ENCODE measurements at places on chromosomes 1 and 21.

DNA sequence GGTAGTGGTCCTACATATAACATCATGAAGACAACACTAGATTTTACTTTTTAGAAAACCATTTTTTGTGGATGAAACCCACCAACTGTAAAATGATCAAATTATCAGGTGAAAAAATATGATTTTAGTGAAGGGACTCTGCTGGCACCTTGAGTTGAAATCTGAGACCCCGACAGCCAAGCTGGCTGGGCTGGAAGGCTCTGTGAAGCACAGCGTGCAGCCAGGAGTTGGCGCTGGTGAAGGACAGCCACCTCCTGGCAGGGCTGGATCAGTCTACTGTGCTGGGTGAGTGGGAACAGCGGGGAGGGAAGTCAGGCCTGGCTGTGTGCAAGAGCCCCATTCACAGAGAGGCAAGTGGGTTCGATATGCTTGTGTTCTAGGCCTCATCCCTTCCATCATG is 47.9 kb downstream of the DDAH1 start:
- DNase-seq: no peak

- DNase-seq: no peak
These were observed 98.4 kb upstream of the SGIP1 start for GRCh38 chr1:66435541-66435940.

- DNase-seq: no peak
These were observed 20.7 kb upstream of the RBM34 start for GRCh38 chr1:235181561-235182245.

- no peak for DNase-seq
These were observed 38.6 kb downstream of the CAPN2 start for GRCh38 chr1:223750730-223751570.

DNA sequence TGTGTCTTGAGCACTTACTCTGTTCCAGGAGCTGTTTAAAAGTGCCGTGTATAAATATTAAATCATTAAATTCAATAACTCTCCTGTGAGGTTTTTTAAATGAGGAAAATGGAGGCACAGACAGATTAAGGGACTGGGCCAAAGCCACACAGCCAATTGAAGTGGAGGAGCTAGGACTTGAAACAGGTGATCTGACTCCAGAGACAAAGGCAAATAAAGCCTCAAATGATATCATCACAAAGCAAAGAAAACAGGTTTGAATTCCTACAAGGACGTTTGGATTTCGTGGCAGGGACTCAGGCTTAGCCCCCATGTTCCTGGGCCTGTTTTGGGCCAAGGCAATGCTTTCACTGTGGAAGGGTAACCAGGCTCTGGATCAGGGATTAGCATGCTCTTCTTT is 45.2 kb upstream of the DMBX1 start:
- no peak for DNase-seq

DNA sequence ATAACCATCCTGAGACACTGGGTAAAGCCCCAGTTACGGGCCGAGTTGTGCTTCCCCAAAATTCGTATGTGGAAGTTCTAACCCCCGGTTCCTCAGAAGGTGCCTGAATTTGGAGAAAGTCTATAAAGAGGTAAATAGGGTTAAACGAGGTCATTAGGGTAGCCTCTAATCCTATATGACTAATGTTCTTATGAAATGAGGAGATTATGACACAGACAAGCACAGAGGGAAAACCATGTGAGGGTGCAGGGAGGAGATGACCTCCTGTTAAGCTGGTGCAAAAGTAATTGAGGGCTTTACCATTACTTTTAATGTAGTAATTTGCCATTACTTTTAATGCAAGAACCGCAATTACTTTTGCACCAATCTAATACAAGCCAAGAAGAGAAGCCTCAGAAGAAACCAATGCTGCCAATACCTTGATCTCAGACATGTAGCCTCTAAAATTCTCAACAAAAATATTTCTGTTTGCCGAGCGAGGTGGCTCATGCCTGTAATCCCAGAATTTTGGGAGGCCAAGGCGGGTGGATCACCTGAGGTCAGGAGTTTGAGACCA is 260.8 kb downstream of the GPATCH2 start:
- no peak for DNase-seq

- DNase-seq: no peak
These were observed 52.6 kb upstream of the ANGPTL1 start for GRCh38 chr1:178923512-178923911.

DNA sequence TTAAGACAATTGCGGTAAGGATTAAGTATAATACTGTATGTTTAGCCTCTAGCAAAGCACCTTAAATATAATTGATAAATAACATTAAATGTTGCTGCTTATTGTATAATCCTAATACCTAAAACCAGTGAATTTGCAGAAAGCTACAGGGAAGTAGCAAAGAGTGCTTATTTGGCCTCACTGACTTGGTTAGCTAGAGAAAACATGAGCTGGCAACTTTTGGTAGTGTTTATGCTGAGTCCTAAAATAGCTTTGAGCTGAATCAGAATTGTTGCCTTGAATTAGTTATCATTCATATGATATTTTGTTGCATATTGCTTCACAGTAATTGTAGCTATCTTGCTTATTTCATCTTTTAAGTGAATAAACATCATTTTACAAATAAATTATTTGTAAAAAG is 3.5 kb downstream of the TRIM67 start:
- no peak for DNase-seq

- DNase-seq: no peak
These were observed 143.9 kb downstream of the RGS7 start for GRCh38 chr1:241213139-241213538.

DNA sequence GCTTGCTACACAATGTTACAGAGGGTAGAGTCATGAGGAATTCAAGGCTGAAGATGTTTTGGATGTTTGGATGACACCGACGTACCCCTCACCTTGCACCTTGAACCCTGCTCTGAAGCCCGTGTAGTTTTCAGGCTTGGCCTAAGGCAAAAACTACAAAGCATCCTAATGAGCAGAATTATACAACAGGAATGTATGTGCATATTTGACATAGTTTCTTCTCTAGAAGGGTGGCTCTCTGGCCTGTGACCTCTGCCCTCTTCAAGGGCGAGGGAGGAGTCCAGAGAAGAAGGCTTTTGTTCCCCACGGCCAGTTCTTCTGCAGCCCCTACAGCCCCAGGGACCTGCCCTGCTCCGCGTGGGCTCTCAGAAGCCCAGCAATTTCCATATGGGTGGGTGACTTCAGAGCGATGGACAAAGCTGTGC is 43.3 kb downstream of the L1TD1 start:
- no peak for DNase-seq

DNA sequence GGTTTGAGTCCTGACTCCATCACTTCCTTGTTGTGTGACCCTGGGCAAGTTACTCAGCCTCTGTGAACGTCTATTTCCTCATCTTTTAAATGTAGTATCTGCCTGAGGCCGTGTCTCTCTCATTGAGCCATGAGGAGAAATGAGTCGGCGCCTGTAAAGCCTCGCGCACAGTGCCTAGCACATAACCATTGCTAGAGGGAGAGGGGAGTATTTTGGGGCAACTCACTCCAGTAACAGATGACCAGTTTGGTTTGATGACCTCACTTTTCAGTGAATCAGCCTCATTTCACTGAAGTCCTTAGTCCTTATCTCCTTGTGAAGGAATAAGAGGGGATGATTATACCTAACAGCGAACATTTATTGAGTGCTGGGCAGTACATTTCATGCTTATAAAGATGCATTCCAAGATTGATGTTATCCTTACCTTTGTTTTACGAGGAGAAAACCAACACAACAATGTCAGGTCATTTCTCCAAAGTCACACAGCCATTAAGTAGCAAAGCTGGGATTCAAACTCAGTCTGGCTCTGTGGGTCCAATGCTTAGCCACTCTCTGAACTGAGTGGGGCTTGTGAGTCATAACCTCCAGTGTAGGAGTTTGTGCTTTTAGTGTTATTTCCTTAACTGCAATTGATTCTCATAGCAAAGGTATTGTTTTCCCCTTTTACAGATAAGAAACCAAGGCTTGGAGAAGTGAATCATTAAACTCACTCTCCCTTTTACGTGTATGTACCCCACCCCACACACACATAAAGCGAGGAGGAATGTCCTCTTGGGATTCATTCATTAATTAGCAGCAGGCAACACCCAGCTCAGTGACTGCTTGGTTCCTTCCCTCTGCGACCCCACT is 25.9 kb downstream of the KCNC4 start:
- peak; percentile 54 for DNase-seq

DNA sequence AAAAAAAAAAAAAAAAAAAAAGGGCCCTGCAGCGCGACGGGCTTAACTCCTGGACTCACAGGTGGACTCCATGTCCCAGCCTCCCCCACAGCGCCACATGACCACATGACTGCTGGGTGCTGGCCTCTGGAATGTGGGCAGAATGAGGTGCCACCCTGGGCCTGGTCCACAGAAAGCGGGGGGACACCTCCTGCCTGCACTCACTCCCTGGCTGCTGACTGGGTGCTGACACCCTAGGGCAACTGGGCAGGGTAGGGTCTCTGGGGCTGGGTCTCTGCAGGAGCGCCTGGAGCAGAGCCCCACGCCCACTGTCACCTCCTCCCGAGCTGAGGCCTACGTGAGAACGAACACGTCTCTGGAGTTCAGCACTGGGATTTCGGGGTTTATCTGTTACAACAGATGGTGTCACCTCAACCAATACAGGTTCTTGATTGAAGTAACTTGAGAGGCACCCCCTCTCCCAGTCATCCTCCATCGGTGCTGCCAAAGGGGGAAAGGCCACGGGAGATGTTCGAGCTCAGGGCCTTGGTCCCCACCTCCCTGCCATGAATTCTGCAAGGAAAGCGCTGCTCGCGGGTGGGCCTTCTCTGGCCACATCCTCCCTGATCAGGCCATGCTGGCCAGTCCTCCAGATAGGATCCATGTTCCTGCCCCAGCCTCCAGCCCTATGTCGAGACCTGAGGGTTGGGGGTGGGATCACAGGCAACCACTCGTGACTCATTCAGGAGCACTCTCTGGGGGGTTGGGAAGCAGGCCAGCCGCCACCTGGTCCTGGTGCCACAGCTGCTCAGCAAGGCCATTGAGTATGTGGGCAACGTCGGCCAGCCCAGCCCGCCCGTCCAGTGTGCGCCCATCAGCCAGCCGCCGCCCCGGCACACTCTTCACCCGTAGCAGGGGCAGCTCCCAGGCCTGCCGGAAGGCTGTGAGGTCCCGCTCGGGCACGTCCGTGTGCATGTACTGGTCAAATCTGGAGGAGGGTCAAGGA is 5.4 kb downstream of the CPLANE2 start:
- no peak for DNase-seq

GRCh38 chr21:23858878-23859277 is 1748.4 kb downstream of the MRPL39 start:
- DNase-seq: no peak

DNA sequence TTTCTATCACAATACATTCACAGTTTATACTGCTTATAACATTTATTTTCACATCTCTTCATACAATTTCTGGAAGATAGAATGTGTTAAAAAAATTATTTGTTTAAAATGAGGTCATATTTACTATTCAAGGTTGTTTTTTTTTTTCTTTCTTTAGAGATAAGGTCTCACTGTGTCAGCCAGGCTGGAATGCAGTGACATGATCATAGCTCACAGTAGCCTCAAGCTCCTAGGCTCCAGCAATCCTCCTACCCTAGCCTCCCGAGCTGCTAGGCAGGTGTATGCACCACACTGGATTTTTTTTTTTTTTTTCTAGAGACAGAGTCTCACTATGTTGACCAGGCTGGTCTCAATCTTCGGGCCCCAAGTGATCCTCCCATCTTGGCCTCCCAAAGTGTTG is 19.0 kb upstream of the RNF11 start:
- DNase-seq: no peak

DNA sequence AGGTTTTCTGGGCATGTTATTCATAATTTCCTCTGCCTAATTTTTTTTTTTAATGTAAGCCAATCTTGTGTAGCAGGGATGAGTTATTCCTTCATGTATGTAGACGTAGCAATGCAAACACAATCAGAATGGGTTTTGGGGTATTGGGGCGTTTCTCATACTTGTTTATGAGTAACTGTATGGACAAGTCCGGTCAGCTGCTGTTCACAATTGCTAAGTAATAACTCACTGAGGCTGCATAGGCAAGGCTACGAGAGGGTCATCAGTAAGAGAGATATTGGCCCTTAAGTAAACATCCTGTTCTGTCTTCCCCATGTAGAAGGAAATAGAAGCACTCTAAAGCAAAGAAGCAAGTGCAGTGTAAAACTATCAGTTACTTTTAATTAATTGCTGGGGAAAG is 9.5 kb upstream of the TARS2 start:
- DNase-seq: no peak

DNA sequence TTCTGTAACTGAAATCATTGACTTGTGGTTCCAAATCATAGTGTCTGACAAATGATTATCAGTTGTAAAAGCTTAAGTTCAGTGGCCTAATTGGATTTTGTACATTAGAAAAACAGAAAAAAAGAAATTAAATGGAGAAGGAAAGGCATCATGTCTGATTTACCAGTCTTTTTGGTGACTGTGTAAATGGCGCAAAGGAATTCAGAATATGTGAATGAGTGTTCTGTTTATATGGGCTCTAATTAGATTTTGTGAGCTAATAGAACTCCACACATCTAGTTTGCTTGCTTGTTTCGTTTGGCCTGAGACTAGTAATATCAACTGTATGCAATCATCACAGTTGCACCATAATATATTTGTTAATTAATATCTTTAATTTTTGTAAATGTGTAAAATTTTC is 151.7 kb downstream of the PLA2G4A start:
- no peak for DNase-seq

- DNase-seq: no peak
These were observed 276.1 kb upstream of the SPAG17 start for GRCh38 chr1:118461154-118461553.

GRCh38 chr1:97094247-97094972 is 372.8 kb downstream of the PTBP2 start:
- no peak for DNase-seq

DNA sequence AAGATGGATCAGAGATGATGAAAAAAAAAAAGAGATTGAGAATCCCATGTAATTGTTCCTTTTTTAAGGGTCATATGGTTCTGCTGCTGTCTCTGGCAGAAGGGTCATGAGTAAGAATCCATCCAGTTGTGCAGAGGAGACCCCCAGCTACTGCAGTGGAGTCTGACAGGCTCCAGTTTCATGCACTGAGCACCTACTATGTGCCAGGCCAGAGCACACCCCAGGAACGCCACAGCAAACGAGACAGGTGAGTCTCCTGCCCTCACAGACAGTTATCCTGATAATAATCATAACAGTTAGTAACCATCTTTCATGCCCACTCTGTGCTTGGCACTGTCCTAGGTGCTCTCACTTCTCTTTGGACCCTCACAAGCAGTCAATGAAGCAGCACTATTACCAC is 420.0 kb downstream of the MATN1 start:
- no peak for DNase-seq

GRCh38 chr1:193270996-193271395 is 84.6 kb upstream of the B3GALT2 start:
- no peak for DNase-seq

- no peak for DNase-seq
These were observed 45.3 kb downstream of the LRIG2 start for GRCh38 chr1:113118266-113118665.

- DNase-seq: no peak
These were observed 13.6 kb downstream of the DENND1B start for GRCh38 chr1:197761654-197762053.

GRCh38 chr21:15366555-15366954 is 301.8 kb upstream of the NRIP1 start:
- no peak for DNase-seq

DNA sequence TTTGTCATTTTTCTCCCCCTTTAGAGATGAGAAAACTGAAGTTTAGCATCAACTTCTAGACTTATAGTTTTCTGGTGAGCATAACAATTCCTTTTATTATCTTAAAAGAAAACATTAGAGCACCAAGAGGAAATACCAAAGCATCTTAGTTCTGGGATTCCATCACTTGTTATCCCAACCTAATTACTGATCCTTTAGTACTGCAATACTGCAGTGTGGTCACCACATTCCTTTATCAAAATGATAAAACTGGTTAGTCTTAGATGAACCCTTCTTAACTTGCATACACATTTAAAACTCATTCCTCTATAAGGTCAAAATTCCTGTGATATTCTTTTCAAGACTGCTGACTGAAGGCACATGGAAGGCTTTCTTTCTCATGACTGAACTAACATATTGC is 23.1 kb downstream of the SOD1 start:
- DNase-seq: no peak
